ENCODE measurements at places on chromosomes 7 and 10.

GRCh38 chr7:150890853-150891584 is 38.7 kb downstream of the AOC1 start:
- DNase-seq = no peak

DNA sequence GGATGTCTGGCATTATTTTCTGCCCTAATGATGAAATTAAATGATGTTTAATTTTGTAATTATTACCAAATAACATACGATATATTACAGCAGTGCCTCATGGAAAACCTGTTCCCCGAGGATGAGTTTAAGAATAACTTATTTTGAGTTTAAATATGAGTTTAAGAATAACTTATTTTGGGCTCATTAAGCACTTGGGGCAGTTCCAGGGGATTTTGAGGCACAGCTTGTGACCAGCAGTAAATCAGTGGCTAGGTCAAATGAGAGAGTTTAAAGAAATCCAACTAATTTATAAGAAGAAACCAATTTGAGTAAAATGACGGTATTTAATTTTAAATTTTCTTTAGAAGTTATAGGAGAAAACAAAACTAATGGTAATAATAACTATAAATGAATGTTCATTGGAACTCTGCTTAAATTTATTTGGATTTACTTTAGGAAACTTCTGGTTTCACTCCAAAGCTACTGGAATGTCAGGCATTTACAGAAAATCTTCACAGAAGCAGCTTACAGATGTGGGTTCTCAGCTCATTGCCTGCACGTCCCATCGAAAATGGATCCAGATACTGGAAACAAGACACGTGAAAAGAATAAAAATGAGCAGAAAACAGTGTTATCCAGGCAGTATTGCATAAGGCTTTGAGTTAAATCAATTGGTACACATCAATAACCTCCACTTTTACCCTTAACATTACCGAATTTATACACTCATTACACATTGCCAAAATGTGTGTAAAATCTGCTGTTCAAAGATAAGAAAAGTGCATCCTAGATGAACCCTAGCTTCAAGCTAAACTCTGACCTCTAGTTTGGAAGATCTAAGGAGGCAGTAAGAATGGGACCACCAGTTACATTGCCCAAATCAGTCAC is 784.5 kb upstream of the IGFBP3 start:
- no peak for DNase-seq

DNA sequence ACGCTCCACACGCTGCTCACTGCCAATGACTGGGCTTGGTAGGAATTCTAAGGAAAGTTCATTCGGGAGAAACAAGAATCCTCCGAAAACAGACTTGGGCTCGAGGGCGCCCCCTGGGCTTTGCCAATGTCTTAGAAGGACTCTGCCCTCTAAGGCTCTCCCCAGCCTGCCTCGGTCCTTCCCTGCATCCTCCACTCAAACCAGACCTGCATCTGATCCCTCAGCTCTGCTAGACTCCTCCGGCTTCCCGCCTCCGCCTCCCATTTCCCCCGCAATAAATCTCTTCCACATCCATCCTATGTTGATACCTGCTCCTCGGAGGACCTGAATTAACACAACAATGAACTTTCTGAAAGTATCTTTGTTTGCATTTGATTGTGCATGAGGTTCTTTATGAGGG is 177.6 kb downstream of the PLPP4 start:
- DNase-seq = no peak

- no peak for DNase-seq
These were observed 18.9 kb downstream of the CEP55 start for GRCh38 chr10:93515071-93516005.

GRCh38 chr7:138848056-138848980 is 50.3 kb upstream of the ATP6V0A4 start:
- no peak for DNase-seq

DNA sequence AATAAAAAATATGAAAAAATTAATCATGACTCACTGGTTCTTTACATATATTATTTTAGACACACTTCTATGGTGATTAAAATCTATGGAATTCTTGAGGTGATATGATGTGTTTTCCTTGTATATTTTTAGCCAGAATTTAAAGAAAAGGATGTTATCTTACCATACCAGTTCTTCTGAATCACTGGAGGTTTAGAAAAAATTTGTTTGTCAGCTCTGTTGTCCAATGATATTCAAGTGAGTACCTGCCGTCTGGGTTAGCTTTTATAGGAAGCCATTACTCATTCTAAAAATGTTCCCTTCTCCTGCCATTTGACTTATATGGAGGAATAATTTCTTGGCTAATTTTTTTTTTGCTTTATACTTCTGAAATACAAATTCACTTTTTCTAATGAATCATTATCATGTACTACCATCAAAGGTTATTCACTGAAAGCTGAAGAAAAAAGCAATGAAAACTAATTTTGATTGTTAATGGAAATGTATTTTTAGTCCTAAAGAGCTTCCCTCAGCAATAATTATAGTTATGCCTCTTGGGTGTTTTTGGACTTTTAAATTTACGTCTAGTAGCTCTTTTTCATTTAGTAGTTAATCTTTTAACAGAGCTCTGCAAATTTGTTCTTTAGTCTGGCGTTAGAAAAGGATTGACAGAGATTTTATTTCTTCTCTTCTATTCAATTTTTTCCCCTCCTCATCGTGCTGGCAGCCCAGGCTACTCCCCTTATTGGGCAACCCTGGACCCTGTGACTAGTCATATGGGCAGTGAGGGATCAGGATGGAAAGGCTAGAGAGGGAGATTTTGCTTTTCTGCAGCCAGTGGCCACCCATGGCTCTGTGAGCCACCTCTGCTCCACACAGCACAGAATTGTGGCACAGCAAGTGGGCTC is 434.2 kb downstream of the LRMDA start:
- DNase-seq = no peak

DNA sequence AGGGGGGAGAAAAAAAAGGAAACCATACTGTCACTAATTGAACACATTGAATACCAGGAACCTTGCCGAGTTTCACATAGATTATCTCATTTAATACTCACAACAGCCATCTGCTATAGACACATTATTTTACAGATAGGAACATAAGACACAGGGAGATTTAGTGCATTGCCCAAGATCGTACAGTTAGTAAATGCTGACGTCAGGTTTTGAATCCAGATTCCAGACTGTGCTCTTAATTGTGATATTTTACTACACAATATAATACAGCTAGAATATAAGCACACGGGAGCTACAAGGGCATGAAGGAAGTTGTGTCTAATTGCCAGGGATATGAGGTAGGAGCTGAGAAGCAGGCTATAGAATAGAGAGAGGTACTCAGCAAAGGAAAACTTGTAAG is 93.9 kb upstream of the MINDY3 start:
- DNase-seq = no peak

DNA sequence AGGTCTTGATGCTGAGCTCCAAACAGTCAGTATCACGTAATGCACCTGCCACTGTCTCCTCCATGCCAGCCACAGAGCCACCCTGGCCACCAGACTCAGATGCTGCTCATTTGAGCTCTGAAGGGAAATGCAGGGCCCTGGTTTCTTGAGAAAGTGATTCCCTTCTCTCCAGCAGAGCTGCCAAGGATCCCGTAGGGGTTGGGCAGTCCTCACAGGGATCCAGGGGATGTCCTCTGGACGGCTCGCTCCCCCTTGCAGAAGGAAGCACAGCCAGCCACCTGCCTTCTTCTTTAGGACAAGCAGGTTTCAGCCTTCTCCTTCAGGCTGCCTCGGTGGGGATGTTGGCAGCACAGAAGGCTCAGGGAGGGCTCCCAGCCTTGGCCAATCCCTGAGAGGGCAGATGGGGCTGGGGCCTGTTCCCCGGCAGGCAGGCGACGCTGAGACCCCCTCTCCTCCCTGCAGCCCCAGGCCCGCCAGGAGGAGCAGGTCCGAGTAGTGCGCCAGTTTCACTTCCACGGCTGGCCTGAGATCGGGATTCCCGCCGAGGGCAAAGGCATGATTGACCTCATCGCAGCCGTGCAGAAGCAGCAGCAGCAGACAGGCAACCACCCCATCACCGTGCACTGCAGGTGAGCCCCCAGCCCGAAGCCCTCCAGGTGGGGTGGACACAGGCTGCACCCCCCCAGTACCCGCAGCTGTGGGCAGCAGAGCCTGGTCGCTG is 48.9 kb downstream of the MKI67 start:
- no peak for DNase-seq

GRCh38 chr7:37000511-37000910 is 276.2 kb upstream of the AOAH start:
- no peak for DNase-seq

GRCh38 chr10:86666538-86666937 is 1.8 kb upstream of the LDB3 start:
- DNase-seq = no peak

GRCh38 chr7:148159331-148159730 is 431.2 kb upstream of the C7orf33 start:
- DNase-seq = no peak

- DNase-seq = no peak
These were observed 4.6 kb downstream of the ASB4 start for GRCh38 chr7:95490231-95490762.

DNA sequence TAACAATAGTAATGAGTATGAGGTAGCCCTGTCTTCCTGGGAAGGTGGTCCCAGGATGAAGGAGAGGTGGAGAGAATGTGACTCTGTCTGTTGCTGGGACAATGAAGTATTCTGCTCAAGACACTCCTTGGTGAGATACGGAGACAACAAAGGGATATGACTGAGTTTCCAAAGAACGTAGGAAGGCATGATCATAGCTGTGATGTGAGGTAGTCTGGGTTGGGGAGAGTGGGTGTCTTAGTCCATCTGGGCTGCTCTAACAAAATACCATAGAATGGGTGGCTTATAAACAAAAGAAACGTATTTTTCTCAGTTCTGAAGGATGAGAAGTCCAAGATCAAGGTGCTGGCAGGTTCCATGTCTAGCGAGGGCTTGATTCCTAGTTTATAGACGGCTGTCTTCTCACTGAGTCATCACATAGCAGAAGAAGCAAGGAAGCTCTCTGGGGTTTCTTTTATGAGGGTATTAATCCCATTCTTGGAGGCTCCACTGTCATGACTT is 84.9 kb upstream of the RHOBTB1 start:
- DNase-seq = no peak

- DNase-seq = no peak
These were observed 14.0 kb upstream of the CUX1 start for GRCh38 chr7:101803203-101804087.

GRCh38 chr10:110212119-110213006 is 5.0 kb downstream of the MXI1 start:
- peak; percentile 36 for DNase-seq

- no peak for DNase-seq
These were observed 147.8 kb upstream of the EEPD1 start for GRCh38 chr7:36005293-36005692.

GRCh38 chr10:22427101-22427500 is 81.8 kb downstream of the SPAG6 start:
- no peak for DNase-seq

GRCh38 chr7:1106793-1107421 is 19.0 kb downstream of the GPER1 start:
- no peak for DNase-seq

GRCh38 chr10:97234400-97234799 is 48.6 kb upstream of the SLIT1 start:
- no peak for DNase-seq

DNA sequence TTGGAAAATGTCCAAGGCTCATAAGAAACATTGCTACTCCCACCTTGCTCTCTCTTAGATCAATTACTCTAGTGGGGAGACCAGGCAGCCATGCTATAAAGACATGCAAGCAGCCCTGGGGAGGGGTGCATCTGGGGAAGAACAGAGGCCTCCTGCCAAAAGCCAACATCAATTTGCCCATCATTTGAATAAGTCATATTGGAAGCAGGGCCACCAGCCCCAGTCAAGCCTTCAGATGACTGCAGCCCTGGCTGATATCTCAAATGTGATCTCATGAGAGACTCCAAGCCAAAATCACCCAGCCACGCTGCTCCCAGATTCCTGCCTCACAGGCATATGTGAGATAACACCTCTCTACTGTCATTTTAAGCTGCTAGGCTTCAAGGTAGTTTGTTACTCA is 157.5 kb upstream of the PDE1C start:
- DNase-seq = no peak

- DNase-seq = no peak
These were observed 11.5 kb downstream of the LIPJ start for GRCh38 chr10:88598055-88598454.

GRCh38 chr10:104472957-104473745 is 119.5 kb downstream of the CFAP58 start:
- DNase-seq = no peak

DNA sequence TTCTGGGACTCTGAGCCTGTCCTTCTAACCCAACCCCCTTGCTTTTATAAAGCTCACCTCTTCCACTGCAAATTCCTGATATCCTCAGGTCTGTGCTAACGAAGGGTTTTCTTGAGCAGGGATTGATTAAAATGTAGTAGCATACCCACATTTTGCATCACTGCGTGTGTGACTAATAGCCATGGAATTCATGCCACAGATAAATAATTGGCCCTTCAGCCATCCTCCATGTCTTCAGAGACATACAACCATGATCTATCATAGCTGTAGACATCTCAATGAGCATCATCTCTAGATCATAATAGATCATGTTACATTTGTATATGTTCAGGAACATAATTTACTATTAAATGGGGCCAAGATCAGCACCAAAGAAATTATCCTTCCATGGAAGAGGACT is 990.3 kb downstream of the KCNMA1 start:
- DNase-seq = no peak

- no peak for DNase-seq
These were observed 98.8 kb upstream of the CDK1 start for GRCh38 chr10:60679388-60679990.

Measured in stimulated activated CD4-positive, alpha-beta T cell treated with anti-CD3 and anti-CD28 coated beads, Interleukin-4, amount 100 ng/mL, for 24 hours (primary cell).